ENCODE measurements at places on chromosomes 16 and 17.

DNA sequence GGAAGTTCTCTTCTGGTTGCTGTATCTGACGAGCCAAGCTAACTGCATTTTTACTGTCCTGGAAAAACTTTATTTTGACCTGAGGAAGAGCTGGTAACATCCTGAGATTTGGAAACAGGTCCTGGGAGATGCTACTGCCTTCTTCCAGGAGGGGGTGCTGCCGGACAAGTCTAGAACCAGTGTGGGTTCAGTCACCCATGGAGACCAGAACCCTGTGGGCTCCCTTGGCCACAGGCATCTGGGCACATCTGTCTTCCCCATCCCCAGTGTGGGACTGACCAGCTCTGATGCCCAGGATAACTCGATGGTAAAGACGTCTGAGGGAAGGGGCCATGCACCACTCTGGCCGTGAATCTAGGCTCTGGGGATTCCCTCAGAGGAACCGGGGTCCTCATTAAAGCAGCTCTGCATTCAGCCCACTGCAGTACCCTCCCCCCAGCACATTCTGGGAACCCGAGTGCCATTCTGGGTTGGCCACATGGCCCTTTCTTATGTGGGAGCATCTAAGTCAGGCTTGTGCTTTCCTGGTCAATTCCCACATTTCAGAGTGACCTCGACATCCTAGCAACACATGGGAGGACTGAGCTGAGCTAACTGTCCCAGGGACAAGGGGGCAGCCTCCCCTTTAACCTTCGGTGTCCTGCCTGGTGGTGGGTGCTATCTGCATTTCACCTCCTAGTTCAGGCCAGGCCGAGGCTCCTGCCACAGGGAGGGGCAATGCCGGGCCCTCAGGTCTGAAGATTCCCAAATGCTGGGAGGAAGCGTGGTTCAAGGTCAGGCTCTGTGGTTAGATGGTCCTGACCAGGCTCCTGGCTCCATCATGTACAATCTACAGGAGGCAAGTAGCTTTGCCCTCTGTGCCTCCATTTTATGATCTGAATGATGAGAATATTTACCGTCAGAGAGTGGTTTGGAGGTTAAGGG is 6.4 kb downstream of the C16orf86 start:
- DNase-seq, result no peak

DNA sequence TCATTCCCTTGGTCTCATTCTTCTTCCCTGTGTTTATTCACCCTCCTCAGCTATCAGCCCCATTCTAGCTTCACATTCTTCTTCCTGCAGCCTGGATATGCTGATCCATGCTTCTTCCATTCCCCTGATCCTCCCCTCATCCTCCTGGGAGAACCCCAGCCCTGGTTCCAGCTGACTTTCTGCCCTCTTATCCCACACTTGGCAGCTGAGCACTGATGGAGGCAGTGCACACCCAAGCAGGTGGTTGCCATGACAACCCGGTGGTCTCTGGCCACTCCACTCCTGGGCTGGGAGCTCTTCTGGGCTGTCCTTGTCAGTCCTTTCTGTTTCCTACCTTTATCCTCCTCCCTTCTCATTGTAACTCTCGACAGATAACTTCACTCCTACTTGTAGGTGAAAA is 16.7 kb upstream of the TUBG2 start:
- DNase-seq, result no peak

DNA sequence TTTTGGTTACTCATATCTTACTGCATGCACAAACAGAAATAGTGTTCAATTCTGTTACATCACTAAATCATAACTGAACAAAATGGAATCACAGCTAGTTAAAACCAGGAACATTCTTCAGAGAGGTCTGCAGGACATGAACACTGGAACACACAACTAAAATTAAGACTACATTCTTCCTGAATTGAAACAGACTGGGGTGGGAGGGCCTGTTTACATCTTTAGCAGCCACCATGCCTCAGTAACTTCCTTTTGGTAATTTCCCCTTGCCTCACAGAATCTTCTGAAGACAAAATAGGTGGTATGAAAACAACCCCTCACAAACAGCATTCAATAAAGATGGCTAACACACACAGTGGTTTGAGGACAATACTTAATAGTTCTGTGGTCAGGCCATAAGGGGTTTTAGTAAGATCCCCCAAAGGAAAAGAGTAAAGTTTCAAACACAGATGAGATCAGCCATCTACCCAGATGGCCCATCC is 6.5 kb downstream of the MARF1 start:
- DNase-seq, result no peak

DNA sequence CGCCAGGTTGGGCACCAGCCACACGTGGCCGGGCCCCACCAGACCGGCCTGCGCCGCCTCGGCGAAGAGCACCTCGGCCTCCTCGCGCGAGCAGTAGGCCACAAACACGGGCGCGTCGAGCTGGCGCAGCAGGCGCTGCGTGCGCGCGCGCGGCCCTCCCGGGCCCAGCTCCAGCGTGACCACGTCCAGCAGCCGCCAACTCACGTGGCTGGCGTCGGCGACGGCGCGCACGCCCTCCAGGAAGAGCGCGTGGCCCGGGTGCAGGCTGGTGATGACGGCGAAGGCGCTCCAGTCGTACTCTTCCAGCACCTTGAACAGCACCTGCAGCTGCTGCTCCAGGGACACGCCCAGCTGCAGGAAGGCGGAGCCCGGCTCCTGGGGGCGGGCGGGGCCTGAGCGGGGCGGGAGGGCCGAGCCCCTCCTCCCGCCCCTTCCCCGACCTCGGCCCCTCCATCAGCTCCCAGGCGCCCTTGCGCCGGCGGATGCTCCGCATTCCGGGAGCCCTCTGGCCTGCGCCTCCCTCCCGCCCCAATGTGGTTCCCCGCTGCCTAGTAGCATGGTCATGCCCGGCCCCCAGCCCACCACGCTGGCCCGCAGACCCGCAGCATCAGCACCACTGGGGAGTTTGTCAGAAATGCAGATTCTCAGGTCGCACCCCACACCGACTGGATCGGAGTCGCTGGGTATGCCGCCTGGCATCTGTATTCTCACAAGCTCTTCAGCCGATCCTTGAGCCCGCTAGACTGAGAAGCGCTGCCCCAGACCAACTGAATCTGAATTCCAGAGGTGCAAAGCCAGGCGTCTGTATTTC is 7.2 kb downstream of the GRIN2C start:
- peak; percentile 68 for DNase-seq

- DNase-seq, result no peak
Observed at GRCh38 chr16:23491490-23492391, 18.6 kb downstream of the GGA2 start.

DNA sequence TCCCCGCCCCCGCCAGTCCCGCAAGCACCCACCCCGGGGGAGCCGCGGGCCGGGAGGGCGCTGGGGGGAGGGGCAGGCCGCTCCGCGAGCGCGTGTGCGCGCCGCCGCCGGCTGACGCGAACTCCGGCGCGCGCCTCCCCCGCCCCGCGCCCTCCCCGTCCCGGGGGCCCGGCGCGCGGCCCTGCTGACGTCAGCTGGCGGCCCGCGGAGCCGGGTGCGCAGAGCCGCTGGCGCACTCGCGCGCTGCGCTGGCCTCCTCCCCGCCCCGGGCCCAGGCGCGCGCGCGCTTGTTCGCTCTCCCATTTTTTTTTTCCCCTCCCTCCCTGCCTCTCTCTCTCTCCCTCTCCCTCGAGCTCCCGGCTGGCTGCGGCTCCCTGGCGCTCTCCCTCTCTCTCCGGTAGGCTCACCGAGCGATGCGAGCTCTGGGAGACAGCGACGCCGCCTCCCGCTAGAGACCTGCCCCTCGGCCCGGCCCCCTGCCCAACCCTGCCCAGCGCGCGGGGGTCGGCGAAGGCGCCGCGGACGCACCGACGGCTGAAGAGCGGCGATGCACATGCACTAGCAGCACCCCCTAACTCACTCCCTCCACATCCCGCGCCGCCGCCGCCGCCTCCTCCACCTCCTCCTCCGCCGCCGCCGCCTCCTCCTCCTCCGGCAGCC is at the start of gene GNAO1:
Gene GNAO1, plus strand, starts transcription at position 334 of the 660 bp plus-strand sequence. CDS start 747 bp downstream, outside the sequence.
- DNase-seq, result peak; percentile 47

DNA sequence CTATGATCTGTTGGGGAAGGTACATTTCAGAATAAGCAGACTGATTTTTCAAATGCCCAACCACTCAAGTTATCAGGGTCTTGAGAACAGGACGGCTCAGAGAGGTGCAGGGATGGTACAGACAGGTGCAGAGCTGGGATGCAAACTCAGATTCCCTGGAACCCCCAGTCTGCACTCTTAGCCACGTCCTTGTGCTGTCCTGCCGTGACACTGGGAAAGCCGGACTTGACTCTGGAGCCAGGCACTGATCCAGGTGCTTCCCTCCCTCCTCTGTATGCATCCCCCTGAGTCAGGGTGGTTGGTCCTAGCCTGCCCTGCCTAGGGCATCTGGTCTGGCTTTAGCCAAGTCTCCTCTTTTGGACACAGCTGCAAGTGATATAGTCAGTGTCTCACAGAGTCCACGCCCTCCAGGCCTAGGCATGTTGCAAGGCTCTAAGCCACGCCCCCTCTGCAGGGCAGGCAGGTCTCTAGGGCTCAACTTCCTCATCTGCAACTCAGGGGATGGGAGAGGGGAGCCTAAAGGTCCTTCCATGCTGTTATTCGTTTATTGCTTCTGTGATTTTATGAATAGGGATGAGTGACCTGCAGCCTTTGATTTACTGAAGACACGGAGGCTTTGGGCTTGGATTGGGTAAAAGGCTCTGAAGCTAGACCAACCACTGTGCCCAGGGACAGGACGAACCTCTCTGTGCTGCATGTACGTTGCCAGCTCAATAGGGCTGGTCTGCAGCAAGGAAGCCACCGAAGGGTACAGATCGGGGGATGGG is 97.3 kb downstream of the SDK2 start:
- DNase-seq, result peak; percentile 48

GRCh38 chr17:76271669-76272540 is 6.8 kb downstream of the UBALD2 start:
- no peak for DNase-seq

DNA sequence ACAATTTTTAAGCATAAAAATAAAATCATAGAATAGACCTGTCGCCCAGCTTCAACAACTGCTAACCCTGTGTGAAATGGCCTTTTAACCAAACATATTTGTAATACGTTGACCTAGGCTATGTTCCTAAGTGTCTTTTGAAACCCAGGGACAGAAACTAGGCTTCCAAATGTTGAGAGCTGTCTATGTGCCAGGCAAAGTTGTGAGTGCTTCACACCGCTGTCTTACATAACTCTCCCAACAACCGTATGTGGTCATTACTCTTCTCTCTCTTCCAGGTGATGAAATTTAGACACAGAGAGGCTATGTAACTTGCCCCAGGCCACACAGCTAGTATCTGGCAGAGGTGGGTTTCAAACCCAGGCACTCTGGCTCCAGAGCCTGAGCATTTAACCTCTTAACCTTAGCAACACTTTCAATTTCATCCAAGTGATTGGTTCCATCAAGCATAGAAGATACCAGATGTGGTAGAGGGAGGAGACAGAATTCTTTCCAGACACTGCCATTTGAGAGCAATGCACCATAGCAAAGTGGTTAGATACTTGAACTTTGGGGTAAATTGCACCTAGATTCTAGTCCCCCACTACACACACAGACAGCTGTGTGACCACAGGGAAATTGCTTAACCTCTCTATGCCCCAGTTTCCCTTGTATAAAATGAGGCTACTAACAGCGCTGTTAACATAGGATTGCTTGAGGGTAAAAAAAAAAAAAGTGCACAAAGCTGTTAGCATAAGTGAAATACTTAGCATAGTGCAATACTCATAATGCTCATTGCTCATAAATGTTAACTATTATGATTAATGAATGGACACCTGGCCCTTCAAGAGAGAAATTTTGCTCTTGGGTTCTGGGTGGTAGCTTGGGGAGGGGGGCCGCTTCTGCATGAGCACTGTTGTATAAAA is 160.6 kb downstream of the IRX3 start:
- peak; percentile 91 for DNase-seq

DNA sequence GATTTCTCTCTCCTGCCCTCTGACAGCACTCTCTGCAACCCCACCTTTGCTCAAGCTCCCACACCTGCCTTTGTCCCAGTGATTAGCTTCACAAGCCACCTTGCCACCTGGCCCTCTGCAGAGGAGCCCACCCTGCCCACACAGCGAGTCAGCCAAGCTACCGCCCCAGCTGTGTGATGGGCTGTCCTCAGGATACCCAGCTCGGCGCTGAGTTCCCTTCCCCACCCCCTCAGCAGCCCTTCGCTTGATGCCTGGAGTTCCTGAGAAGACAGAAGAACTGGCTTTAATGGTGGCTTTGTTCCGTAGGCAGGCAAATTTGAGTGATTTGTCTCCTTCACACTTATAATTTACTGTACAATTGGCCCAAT is 266.4 kb downstream of the CBLN1 start:
- DNase-seq, result no peak

DNA sequence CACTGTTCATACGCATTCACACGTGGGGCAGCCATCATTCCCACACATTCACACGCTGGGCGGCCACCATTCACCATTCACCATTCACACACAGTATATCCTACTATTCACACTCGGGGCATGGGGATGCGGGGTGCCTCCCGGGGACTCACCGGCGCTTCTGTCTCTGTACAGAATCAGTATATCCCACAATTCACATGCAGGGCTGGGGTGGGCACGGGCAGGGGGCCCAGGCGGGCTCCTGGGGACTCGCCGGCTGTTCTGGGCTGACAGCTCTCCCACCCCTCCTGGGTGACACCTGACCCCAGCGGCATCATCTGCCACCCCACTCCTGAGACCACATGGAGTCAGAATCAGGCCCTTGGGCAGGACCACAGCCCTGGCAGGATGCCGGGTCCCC is 9.6 kb downstream of the NME3 start:
- no peak for DNase-seq

DNA sequence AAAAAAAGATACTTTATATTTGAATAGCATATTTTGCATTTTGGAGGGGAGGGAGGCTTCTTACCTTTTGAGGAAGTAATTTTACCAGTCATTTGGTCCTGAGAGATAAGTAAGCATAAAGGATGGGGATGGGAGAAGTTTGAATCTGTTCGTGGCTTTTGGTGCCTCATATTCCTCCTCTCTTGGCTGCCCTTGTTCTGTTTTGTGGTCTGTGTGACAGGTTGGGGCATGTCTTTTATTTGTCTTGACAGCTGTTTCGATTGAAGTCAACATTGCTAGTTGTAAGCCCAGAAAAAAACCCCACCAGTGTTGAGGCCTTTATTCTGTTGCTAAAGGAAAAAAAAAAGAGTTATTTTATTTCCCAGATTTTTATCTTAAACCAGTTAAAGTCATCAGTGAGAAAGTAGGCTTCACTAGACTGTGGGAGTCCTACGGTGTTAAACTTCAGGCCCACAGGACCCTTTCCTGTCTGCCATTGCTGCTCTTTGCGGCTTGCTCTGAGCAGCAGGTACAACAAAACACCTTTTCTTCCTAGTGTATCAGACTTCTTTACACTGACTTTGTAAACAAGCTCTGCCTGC is 11.4 kb downstream of the SLC7A6 start:
- peak; percentile 94 for DNase-seq
